Frontal cortex (tissue), 4 donors: ENCODE measurements at places on chromosomes 4 and X. TPM values are rescaled to one million over a fixed set of nuclear protein-coding genes. Genes with fewer than 3 reads are reported as not detected.

ARL9 gene
- 2.4 TPM for total RNA-seq

MAGEA12 gene
- not detected for total RNA-seq

CFP gene
- 0.82 TPM for total RNA-seq

CORIN gene
- 0.82 TPM for total RNA-seq

C4orf51 gene
- not detected for total RNA-seq

IL2 gene
- total RNA-seq = not detected

SLC7A11 gene
- total RNA-seq = 33.0 TPM

- no peak for DNase-seq
Measured at GRCh38 chrX:25733148-25733547, 405.0 kb upstream of the MAGEB18 start.

GRCh38 chr4:129092631-129093190, 628 bp downstream of the SCLT1 start:
- DNase-seq = no peak

DNA sequence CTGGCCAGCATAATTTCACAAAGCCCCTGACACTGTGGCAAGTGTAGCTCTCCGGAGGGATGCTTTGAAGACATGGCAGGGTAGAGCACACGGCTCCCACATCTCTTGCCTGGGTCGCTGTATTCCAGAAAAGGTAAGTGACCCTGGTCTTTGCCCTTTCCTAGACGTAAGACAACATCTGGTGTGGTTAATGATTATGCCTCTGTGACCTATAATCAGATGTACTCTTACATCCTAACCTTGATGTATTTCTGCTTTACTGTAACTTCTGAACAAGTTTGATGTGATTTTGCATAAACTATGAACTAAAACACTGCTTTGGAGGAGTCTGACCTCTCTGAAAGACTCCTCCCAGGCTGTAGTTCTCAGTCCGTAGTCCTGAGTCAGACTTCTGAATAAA, 59.1 kb upstream of the ACSL1 start:
- no peak for DNase-seq

DNA sequence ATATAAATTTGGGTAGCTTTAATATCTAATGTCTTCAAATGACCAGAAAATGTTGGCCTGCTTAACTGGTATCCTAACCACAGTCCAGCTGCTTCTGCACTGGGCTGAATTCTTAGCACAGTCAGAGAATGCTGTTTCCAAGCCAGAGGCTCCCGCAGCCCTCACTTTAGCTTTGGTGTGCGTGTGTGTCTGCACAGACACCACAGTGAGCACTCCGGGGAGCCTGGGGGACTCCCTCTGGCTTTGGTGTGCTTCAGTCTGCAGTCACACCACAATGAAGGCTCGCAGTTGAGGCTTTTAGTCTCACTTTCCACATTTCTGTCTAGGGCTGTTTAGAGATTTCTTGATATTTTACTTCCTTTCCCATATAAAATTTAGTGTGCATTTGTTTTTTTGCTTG, 53.6 kb downstream of the APOO start:
- DNase-seq = no peak

DNA sequence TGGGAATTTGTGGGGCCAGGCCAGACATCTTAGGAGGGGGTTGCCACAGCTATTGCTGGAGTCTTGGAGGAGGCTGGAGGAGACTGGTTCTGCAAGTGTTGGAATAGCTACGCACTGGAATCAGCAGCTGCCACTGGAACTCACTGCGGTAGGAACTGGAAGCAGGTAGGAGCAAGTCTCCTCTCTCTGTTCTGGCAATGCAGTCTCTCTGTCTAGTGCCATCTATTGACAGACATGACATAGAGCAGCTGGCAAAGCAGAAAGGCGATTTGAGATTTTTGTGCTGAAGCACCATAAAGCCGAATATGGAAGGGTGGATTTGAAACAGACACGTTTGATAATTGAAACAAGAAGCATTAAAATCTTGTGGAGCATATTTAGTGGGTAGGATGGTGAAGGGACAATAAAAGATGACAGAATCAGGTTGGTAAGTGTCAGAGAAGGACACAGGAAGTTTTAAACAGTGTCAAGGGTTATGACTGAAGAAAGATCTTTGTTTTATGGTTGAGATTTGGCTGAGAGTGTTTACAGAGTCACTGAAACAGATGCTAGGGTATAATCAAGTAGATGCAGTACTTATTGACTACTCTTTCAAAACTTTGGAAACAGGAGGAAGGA, 23.5 kb upstream of the SYNPO2 start:
- DNase-seq = peak; percentile 28

DNA sequence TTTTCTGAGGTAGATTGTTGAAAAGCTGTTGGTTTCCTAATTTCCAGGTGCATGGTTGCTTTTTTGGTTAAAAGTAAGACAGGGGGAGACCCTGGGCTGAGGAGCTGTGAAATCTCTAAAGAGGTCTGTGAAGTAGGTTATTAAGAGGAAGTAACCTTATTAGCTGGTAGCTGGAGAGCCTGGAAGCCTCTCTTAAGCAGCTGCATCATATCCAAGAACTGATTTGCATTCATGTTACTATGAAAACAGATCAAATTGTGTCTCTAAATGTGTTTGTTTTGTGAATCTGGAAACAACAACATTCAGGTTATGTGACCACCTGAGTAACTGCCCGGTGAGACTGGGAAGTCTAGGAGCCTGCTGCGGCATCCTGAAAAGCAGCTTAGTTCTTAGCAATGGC, 54.1 kb downstream of the ARHGAP10 start:
- DNase-seq = no peak

GRCh38 chr4:118032691-118033090, 1.6 kb upstream of the NDST3 start:
- no peak for DNase-seq

GRCh38 chr4:166153548-166153947, 280.5 kb downstream of the TLL1 start:
- no peak for DNase-seq

GRCh38 chrX:140971099-140971795, 31.1 kb upstream of the SPANXB1 start:
- no peak for DNase-seq

DNA sequence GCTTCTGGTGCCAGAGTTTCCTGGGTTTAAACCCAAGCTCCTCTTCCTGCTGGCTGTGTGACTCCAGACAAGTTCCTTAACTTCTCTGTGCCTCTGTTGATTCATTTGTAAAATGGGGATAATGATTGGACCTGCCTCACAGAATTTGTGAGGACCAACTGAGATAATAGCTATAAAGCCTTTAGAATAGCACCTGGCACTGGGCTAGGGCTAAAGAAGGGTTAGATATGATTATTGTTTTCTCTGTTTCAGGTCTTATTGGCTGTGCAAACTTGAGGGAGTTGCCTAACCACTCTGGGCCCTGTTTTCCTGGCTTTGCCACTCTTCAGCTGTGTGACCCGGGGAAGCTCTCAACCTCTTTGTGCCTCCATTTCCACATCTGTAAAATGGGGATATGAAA, 37.8 kb downstream of the LGI2 start:
- DNase-seq = no peak

GRCh38 chrX:1435241-1435895, 17.3 kb downstream of the ASMTL start:
- DNase-seq = no peak

DNA sequence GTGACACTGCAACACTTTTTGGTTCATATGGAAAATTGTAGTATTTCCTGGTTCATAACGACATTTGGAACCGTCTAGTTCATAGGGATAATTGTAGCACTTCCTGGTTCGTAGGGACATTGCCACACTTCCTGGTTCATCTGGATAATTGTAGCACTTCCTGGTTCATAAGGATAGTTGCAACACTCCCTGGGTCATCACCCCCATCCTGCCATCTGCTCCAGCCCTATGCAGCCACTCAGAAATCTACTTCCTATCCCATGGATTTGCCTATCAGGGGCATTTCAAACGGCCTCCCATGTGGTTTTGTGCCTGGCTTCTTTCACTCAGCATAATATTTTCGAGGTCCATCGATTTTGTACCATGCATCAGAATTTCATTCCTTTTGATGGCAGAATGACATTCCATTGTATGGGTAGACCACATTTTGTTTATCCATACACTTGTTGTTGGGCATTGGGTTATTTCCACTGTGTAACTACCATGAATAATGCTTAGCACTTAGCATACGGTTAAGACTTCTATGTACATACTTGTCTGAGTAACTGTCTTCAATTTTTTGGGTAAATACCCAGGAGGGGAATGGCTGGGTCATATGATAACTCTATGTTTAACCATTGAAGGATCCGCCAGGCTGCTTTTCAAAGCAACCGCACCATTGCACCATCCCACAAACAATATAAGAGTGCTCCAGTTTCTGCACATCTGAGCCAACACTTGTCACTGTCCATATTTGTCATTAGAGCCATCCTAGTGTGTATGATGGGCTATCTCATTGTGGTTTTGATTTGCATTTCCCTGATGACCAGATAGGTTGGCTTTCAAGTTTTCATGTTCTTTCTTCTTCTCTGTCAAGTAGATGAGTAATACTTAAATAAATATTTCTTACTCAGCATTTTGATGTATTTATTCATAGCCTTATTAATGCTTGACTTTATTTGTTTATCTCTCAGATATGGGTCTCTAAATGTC, 58.3 kb upstream of the CD99 start:
- DNase-seq = no peak

DNA sequence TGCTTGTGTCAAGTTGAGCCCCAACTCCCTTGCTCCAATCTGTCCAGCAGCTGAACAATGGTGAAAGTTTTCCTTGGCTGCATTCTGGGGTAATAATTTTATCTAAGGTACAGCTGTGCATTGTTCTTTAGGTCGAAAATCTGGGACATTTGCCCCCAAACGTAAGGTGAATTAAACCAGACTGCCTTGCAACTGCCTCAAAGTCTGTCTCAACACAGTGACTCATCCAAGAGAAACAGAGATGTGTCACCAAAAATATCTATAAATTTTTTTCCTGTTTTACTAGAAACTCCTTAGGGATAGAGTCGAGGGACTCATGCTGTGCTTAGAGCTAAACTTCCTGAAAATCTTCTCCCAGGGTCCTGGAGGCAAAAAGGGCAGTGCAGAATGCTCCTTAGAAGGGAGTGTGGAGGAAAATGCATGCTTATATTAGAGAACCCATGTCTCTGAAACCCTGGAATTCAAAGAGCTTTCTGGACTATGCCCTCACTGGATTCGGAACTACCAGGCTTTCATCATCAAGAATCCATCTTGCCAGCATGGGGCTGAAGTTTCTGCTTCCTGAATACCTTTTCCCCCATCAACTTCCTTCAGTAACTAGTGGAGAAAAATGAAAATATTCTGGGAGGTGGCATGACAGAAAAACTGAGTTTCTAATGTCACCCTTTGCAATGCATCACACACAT, 115.7 kb downstream of the PALLD start:
- DNase-seq = no peak

- no peak for DNase-seq
Measured at GRCh38 chrX:119249891-119250290, 13.8 kb downstream of the PGRMC1 start.

DNA sequence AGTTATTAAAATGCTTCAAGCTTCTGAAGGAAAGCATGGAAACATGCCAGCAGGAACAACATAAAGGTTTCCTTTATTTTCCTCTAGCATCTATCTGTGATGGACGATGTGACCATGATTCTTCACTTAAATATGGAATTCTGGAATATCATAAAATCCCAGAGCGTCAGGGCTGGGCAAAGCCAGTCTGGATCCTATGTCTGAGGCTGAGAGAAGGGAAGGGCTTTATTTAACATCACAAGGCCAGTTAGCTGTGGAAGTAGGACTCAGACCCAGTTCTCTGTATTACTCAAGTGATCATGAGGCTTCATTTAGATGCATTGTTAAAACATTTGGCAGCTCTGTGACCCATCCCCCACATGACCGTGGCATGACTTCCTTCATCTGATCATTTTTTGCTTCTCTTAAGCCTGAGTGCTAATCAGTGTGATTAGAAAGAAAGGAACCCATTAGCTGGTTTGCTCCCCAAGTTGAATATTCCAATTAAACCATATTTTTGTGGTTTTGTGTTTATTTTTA, 40.9 kb upstream of the EOLA2 start:
- DNase-seq = no peak
